NCI-H748 treated with DMSO at 0.1 percent for 48 hours (cell line): ENCODE measurements at places on chromosomes 13 and 19.

- DNase-seq = no peak
Observed at GRCh38 chr13:67208552-67208951, 21.6 kb downstream of the PCDH9 start.

GRCh38 chr13:39918620-39919236, 263.3 kb downstream of the COG6 start:
- no peak for DNase-seq

- no peak for DNase-seq
Observed at GRCh38 chr13:73809561-73809960, 324.6 kb downstream of the KLF12 start.

- DNase-seq = peak; percentile 75
Observed at GRCh38 chr13:81017513-81018152, 676.7 kb upstream of the SPRY2 start.

GRCh38 chr13:46996316-46997030, 99.6 kb upstream of the HTR2A start:
- DNase-seq = no peak
